ENCODE measurements at places on chromosomes 4 and X.

DNA sequence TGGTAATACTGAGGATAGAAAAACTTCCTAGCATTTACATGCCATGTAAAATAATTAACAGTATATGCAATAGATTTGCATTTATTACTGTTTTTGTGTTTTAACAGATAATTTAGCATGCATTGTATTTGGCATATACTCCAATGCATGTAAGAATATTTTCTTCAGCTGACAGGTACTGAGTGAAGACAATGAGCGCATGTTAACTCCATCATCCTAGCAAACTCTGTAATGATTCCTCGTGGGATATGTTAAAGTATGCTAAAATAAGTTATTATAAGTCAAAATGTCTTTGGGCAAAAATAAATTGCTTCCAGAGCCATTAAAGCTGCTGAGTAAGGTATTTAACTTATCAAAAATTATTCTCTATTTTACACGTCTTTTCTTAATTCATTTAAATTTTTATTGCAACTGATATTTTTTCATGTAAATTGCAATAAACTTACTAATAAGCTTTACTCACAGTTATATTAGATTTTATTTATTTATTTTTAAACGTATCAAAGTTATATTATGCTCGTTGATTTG, 616.4 kb upstream of the NDST4 start:
- DNase-seq, result no peak

DNA sequence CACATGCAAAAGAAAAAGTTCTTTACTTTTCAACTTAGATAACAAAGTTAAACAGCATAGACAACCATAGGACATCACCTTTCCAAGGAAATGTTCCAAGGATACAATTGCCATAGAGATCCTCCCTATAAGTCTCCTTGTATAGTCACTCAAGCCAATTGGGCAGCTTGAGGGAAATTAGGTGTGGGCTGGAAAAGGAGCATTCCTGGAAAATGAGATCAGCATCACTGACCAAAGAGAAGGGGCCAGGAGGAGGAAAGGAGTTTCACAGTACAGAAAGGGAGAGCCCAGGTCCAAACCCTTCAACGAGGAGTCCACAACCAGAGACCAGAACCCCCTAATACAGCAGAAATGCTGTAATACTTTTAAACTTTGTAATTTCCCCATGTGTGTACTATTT, 91.5 kb upstream of the PPARGC1A start:
- DNase-seq, result no peak

- DNase-seq, result no peak
These were observed 90.2 kb upstream of the UNC5C start for GRCh38 chr4:95638920-95639501.

DNA sequence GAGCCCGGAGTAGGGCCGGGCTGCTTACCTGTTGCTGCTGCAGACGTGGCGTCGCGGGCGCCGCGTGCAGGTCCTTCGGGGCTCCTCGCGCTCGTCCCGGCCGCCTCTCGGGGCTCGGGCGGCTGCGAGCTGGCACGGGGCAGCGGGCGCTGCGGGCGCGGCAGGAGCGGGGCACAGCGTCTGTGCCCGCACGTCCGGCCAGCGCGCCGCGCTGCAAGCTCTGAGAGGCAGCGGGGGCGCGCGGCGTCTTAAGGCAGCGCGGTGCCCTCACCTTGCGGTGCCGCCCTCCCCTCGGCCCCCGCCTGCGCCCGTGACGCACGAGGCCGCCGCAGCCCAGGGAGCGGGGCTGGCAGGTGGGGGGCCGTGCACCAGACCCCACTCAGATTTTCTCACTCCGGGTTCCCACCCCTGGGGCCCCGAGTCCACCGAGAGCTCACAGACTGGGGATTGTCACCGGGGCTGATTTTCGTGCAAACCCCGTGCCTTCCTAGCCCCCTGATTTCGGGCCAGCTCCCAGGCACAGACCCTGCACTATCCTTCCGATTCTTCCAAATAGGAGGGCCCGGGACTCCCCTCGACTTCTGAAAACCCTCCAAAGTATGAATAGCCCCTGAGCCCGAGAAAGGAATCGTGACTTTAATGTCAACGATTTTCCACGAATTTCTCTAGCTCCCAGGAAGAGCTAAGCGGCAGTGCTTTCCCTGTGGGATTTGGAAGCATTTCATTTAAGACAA, at the start of gene GPR101:
TSS of gene GPR101 (minus strand) at position 222 of the 734 bp plus-strand sequence. CDS start 2,321 bp downstream, outside the sequence.
- no peak for DNase-seq

DNA sequence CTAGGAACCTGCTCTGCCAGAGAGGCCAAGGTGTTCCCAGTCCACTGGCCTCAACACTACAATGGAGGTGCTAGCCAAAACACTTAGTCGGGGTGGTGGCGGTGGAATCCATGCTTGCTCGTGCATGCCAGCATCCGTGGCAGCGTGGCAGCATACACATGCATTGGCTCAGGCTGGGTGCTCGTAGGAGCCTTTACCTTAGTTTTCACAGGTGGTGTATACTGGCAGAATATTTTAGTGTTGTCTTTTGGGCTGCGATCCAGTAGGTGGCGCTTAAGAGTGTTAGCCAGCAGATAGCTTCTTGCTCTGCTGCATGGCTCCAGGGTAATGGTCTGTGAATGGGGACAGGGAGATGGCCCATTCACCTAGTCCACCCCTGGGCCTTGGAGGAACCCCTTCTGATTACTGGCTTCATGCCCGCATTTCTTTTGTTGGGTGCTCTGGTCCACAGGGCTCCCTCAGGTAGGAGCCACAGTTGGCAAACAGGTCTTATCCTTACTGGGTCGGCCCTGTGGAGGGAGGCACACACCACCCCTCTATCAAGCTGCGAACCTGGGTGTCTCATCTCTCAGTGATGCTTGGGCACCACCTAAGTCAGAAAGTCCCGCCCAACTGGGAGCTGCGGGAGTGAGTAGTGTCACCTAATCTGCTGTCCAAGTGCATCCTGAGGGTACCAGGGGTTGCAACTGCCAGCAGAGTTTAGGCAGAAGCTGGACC, 40.0 kb downstream of the RIPPLY1 start:
- no peak for DNase-seq

GRCh38 chr4:23889814-23890341, at the start of gene PPARGC1A:
Gene PPARGC1A, minus strand, starts transcription at chr4:23890047. Its CDS starts 90 bp downstream, at chr4:23889957.
- no peak for DNase-seq

DNA sequence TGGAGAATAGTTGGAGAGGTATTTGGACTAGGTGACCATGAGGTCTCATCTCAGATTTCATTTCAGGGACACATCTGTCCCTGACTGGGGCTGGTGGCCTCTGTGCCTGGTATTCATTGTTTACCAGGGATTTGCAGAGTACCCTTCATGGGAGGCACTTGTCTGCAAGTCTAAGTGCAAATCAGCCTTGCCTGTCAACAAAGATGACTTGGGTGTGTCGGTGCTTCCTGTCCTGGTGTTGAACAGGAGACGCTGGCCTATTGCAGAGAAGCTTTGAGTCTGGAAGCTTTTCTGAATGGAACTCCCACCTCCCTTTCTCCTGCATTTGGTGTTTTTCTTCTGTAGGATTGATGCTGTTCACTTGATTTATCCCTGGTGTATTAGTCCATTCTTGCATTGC, 104.1 kb downstream of the TNIP2 start:
- DNase-seq, result no peak

GRCh38 chr4:6056976-6057766, 38.9 kb upstream of the C4orf50 start:
- DNase-seq, result no peak

GRCh38 chrX:120736989-120737388, 107.1 kb upstream of the C1GALT1C1 start:
- no peak for DNase-seq

- DNase-seq, result no peak
These were observed 11.2 kb downstream of the PAGE3 start for GRCh38 chrX:55253528-55253927.

DNA sequence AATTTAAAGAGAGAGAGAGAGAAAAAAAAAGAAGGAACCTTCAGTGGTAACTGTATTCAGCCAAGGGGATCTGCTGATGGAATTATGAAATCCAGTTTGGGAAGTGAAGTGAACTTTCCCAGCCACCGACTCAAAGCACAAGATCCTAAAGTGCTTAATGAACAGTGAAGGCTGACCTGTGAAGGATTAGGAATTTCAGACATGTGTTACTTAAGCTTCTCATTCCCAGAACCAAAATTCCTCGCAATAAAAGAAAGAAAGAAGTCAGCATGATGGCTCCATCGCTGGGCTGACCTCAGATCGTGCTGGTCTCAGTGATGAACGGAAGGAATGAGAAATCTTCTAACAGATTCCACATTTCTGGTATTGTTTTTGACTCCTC, 135.2 kb downstream of the ARSF start:
- no peak for DNase-seq

DNA sequence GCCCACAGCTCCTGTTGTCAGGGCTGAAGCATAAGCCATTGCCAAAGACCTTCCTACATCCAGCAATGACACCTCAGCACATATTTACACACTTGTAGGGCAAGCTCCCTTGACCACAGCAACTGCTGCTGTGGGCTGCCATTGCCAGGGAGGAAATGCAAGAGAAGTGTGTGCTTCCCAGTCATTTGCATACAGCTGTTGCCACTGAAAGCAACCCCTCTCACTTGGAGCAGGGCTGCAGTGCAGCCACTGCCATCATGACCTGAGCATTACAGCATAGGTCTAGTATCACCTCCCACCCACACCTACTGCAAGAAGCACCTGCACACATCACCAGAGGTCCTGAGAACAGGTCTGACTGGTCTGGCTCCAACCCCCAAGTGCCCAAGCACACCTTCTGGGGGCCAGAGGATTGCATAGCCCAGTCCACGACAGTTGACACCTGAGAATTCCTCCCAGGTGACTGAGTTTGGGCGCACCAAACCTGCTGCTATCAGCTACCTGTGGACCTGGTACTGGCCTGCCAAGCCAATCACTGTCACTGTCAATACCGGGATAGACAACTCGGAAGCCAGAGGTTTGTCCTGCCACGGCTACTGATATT, 636.5 kb upstream of the SLIT2 start:
- no peak for DNase-seq

DNA sequence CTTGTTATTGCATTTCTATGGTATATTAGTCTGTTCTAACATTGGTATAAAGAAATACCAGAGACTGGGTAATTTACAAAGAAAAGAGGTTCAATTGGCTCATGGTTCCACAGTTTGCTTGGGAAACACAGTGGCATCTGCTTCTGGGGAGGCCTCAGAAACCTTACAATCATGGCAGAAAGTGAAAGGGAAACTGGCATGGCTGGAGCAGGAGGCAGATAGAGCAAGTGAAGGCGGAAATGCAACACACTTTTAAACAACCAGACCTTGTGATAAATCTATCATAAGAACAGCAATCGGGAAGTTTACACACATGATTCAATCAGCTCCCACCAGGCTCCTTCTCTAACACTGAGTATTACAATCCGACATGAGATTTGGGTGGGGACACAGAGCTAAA, 346.6 kb upstream of the GNPDA2 start:
- DNase-seq, result no peak

Data from stimulated activated effector memory CD8-positive, alpha-beta T cell treated with anti-CD3 and anti-CD28 coated beads, Interleukin-12 subunit alpha, Interleukin-12 subunit beta, amount 100 ng/mL, for 72 hours (primary cell).